ENCODE measurements at places on chromosomes 7 and 10.

GRCh38 chr10:87079106-87079836 is 15.4 kb downstream of the GLUD1 start:
- DNase-seq = no peak

DNA sequence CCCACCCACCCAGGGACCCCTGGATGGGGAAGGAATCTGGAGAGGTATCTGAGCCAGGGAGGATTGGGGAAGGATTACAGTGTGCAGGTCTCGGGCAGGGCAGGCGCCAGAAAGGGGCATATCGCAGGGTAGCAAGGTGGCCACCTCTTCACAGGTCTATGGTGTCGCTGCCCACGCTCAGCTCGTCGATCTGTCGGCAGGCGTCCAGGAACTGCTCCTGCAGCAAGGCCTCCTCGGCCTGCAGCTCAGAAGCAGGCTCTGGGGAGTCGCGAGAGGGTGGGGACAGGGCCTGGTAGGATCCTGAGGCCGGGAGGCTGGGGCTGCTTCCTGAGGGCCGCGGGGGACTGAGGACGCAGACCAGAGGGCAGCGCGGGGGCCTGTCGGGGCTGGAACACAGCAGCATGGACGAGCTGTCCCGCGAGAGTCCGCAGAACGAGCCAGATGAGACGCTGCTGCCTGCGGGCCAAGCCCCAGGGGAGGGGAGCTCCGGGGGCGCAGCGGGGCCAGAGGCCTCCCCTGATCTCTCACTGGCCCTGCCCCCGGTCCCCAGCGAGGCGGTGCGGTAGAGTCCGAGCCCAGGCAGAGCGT is 7.1 kb upstream of the RBM28 start:
- DNase-seq = peak; percentile 39

- peak; percentile 69 for DNase-seq
Measured at GRCh38 chr10:34861293-34862021, 46.4 kb upstream of the PARD3 start.

GRCh38 chr10:2054728-2055127 is 317.4 kb upstream of the ADARB2 start:
- no peak for DNase-seq

DNA sequence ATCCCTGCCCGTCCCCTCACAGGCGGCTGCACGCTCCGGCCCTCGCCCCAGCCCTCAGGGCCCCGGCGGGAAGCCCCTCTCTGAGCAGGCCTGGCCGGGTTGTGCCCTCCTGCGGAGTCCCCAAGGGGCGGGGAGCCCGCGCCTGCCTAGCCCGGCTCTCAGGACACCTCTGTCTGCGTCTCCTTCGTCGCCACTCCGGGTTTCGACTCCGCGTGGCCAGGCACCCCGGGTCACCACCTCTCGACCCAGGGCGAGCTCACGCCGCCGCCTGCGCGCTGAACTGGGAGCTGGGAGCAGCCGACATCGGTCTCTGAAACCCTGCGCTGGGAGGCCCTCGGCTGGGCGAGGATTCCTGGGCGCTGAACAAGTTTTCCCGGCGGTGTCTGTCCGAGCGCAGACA is 6.2 kb upstream of the OGDHL start:
- no peak for DNase-seq

GRCh38 chr7:138396251-138397070 is 63.6 kb upstream of the TRIM24 start:
- DNase-seq = no peak

GRCh38 chr10:79244841-79245504 is 102.3 kb upstream of the PPIF start:
- no peak for DNase-seq

DNA sequence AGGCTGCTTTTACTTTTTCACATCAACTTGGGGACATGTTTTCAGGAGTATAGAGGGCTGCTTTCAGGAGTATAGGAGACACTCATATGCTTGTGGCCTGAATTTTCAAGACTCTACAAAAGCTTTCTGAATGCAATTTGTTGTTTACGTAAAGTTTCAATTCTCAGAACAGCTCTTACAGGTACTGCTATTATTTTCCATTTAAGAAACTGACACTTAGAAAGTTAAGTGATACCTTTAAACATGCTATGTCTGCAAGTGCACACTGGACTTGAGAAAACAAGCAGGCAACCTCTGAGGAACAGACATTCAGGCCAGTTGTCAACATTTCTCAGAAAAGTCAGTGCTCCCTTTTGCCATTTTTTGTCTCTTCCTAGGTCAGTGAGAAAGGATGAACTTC is 70.0 kb upstream of the PHYHIPL start:
- no peak for DNase-seq

- DNase-seq = no peak
Measured at GRCh38 chr10:24343686-24344085, 134.7 kb downstream of the KIAA1217 start.

GRCh38 chr7:80088705-80089104 is 45.9 kb upstream of the GNAI1 start:
- no peak for DNase-seq

DNA sequence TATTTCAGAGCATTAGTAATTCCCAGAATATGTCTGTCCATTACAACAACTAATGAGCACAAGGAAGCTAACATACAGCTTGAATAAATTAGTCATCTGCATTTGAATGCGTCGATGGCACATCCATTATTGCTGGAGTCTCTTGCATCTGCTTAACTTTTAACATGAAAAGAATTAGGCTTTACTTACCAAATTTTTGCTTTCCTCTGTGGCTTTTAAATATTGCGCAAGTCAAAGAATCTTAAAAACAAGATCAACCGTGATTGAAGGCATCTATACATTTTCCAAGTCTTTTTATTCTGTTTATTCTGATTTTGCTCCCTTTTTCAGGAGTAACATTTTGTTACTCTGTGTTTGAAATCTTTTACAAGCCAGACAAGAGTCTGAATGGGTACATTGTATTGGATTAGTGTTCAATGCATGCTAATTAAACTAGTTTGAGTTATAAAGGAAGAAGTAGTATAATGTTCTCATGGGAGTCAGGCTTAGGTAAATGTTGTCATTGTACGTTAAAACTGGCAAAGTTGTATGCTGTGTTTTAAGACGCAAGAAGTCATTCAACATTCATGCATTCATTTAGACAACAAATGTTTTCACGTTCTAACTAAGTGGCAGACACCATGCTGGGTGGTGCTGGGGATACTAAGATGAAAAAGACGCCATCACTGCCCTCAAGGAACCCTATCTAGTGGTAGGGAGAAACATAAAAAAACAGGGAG is 4.0 kb upstream of the CACNB2 start:
- no peak for DNase-seq

DNA sequence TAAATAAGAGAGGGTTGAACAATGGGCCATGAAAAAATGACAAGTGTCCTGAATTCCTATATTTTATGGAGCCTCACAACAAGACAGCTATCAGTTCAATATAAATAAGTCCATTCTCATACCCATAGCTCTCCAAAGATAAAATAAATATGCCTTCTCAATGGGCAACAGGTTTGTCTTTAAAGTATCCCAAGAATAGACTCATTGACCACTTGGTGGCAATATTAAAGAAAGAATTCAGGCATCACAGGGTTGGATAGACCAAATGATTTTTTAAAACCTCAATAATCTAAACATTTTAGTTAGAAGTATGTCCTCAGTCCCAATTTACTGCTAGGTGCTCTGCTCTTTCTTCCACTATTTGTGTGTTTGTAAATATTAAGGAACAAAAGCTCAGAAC is 165.1 kb upstream of the WNT16 start:
- DNase-seq = no peak

DNA sequence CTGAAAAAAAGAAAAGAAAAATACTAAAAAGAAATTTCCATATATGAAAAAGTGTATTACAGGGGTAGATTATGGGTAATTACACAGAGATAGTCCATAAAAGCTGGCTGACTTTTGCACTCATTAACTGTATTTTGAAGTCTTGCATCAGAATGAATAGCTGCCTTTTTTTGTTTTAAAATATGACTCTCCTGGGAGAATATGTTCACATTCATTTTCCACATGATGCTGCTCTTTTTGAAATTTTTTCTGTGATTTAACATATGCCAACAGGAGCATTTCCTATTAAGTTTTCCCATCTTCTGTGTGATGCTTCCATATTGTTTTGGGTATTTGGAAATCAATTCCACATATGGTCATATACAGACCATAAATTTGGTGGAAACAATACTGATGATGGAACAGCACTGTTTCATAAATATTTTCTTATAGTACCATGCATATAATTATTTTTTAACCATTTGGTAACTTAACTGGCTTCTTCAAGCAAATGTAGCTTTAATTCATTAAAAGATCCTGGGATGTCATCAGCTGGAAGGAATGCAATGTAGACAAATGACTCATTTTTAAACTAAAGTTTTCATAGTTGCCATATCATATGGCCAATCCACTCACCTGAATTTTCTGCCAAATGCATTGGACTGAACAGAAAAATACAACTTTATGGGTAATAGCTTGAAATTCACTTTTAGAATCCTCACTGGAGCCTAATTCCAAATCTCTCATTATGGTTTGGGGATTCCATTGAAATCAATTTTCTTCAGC is 313.9 kb upstream of the GLI3 start:
- no peak for DNase-seq

DNA sequence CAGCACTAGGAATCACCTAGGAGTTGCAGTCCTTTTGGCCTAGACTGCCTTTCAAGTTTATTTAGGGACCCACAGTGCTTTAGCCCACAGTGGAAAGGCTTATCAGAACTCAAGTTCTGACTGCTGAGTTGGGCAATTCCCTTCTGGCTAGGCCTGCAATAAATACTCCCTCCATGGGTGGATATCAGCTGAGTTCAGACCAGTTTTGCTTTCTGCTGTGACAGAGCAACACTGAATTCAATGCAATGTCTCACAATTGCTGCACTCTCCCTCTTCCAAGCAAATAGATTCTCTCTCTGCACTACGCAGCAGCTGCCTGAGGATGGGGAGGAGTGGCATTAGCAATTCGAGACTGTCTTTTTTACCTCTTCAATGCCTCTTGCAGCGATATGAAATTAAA is 1153.3 kb downstream of the SORCS1 start:
- DNase-seq = no peak
